ENCODE measurements at places on chromosomes 2 and 18. TPM values are rescaled to one million over a fixed set of nuclear protein-coding genes. Genes with fewer than 3 reads are reported as not detected.

DNA sequence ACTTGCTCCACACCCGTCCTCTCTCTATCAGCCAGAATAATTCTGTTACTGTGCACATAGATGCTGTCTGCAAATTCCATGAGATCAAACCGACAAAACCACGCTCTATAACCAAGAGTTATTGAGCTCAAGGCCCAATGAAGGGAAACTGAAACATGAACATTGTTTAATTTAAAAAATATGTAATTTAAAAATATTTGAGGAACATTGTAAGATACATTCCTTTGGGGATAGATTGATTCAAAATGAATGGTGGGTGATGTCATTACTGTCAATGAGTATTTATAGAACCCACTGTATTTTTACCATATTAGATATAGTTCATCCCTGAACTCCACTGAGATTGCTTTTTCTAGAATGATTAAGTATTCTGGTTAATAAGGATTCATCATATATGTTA, 50.4 kb downstream of the NCKAP5 start:
- no peak for DNase-seq

QPCT gene
- total RNA-seq: 2.5 TPM

ALPG gene
- total RNA-seq: not detected

DNA sequence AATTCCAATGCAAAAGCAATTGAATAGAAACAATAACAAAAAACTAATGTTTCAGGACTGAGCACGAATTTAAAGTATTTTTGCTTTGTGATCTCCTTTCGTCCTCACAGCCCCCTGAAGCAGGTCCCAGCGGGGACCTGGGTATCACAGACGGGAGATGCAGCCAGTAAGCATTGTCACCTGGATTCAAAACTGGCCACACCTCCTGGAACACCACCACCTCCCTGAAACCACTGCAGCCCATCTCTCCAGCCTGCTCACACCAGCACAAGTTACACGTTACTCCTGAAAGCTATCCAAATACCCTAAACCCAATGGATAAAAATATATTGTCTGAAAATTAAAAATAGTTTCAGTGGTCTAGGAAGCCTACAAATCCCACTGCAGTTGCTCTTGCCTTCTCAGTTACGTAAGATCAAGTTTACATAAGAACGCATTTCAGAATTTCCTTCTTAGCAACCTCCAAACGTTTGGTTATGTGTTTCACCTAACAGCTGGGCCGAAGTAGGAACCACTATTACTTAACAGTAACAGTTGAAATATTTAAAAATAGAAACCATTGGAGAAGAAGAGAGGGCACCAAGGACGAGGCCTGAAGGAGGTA, 178.0 kb downstream of the HDAC4 start:
- DNase-seq: no peak

ITPRIPL1 gene
- 1.5 TPM for total RNA-seq

SH3RF3 gene
- total RNA-seq: 7.2 TPM

MRO gene
- 8.7 TPM for total RNA-seq

DNA sequence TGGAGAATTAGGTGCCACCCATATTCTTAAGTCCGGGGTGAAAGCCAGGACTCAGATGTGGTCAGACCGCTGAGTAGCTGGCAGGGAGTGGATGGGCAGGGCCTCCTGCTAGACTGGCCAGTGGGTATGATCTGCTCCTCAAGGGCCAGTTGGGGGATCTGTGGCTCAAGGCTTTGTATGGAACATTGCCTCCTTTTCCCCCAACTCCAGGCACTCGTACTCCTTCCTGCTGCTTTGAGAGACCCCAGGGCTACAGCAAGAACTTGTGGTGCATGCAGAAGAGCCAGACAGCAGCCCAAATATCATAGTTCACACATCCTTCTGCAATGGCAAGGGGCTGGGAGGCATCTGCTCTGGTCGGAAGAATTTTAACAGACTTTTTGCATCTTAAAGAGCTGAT, 61.7 kb downstream of the PDCL3 start:
- no peak for DNase-seq

DNA sequence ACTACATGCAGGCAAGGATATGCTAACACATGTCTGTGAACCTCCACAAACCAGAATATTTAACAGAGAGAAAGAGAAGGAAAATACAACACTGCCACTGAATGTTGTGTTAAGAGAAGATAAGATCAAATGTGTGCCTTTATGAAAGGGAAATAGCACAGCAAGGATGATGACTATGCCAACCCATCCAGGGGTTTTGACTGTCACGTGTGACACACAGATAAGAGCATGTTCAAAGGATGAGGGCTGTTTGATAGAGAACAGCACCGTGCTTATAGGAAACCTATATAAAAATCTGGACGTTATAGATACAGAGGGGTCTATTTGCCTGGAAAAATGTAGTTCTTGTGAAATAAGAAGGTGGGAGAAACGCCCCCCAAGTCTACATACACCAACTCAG, 911.8 kb downstream of the CPS1 start:
- DNase-seq: no peak

EFEMP1 gene
- 133 TPM for total RNA-seq

- DNase-seq: peak; percentile 84
Observed at GRCh38 chr2:126527836-126528490, 128.0 kb upstream of the GYPC start.

PGAP1 gene
- total RNA-seq: 10.6 TPM

EPB41L3 gene
- total RNA-seq: 17.2 TPM

SMARCAL1 gene
- 9.3 TPM for total RNA-seq

- DNase-seq: no peak
Observed at GRCh38 chr2:234352270-234352669, 144.6 kb downstream of the ARL4C start.

CD8A gene
- 1.4 TPM for total RNA-seq

GRCh38 chr18:11950824-11951223, 30.5 kb upstream of the IMPA2 start:
- DNase-seq: no peak

- no peak for DNase-seq
Observed at GRCh38 chr18:75824661-75825060, 397.2 kb upstream of the SMIM21 start.
